ENCODE measurements at places on chromosomes 5 and 9.

DNA sequence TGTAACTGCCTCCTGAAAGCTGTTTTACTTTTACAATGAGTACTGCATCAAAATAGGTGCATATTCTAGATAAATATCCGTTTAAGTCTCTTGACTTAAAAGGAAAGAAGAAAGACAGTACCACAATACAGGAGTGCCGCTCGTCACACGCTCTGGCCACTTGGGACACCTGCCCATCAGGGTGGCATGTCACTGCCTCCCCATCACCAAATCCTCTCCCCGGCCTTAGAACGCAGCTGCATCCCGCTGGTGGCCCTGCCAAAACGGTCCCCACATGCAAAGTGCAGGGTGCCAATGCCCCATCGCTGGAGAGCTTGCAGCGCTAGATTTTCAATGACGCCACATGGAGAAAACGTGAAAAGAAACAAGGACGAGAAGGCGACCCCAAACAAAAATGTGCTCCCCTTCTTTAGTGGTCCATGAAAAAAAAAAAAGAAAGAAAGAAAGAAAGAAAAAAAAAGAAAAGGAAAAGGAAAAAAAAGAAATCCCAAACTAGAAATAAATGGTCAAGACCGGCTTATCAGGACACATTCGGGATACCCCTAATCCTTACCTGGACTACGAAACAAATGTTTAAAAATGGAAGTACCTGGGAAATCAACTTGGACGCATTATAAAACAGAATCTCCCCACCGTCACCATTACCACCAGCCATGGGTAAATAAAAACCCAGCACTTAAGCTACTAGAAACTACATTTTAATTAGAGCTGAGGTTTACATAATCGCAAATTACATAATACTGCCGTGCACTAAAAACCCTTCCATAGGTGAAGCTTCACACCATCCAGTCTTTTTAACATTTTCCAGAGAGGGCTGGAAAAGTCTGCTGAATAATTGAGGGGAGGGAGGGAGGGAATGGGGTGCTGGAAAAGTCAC lies 1.0 kb downstream of the ANKH start:
- DNase-seq = peak; percentile 39

GRCh38 chr5:160187091-160187490 lies 42.2 kb upstream of the FABP6 start:
- DNase-seq = no peak

DNA sequence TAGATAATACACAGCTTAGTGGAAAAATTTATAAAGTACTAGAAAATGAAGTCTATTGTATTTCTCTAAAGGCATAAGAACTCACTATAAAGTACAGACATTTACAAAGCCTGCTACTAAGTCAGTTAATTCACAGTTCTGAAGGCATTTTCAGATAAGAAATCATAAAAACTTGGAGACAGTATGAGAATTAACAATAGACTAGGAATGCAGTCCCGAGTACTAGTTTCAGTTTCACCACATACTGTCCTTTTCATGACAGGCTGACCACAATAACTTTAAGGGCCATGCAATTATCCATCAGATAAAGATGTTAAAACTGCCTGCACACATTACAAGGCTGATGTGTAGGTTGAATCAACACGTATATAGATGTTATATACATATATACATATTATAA lies 362.6 kb upstream of the SMC2 start:
- no peak for DNase-seq

- DNase-seq = no peak
Measured at GRCh38 chr9:18067548-18068120, 406.3 kb upstream of the ADAMTSL1 start.

DNA sequence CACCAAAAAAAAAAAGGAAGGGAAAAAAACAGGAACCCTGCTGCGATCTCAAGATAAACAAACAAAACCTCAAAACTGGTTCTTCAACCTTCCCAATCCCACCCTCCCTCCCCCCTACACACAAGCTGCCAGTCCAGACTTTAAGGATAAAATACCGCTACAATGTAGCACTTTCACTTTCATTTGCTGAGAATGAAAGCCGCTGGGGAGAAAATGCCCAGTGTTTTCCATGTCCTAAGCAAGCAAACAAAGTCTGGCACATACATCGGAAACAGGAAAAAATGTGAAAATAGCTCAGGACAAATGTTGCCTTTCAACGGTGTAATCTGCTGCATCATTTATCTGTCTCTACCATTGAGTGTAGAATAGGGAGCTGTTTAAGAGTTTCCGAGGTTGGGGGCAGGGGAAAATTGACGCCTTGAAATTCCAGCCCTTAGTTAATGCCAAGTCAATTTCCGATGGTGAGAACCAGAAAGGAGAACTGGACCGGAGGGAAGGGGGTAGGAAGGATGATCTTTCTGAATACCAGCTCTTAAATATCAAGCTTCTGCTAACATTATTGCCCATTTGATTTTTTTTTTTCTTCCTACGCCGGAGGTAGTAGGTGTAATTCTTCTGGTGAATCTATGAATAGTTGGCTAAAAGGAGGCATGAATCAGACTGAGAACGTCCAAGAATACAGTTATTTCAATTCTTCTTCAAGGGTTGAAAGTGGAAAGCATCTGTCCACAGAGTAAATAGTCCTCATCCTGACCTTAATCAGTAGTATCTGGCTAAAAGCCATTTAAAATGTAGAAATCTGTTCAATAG lies 1.2 kb upstream of the ADAMTS6 start:
- DNase-seq = no peak

- DNase-seq = no peak
Measured at GRCh38 chr9:34454571-34455065, 3.8 kb downstream of the FAM219A start.

DNA sequence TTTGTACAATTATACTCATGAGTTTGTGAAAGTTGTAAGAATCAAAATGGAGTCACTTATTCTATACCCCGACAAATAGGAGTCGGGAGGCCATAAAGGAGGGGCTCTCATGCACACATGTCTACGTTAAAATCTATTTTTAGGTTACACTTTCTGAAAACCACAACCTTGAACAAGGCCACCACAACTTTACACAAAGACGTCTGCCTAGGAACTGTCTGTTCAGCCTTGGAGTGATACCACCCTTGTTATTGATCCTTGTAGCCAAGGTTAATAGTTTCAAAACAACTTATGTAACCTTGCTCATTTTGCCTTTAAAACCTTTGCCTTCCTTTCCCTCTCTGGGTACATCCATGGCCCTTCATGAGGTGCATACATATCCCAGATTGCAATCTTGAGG lies 4.1 kb upstream of the NDFIP1 start:
- no peak for DNase-seq

DNA sequence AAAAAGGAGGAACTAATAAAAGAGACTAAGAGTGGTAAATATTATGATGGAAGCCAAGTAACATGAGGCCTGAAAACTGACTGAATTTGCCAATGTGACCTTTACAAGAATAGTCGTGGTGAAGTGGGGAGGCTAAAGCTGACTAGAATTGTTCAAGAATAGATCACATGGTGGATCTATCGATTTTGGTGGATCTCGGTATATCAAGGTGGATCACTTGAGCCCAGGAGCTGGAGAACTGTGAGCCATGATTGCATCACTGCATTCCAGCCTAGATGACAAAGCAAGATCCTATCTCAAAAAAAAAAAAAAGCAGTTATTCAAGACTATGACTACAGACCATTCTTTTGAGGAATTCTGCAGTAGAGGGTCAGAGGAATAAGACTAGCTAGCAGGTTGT lies 15.1 kb downstream of the ERMP1 start:
- DNase-seq = no peak

GRCh38 chr5:110251366-110251765 lies 475.1 kb downstream of the TMEM232 start:
- no peak for DNase-seq
